8988T (cell line): ENCODE measurements at places on chromosomes 4 and X.

DNA sequence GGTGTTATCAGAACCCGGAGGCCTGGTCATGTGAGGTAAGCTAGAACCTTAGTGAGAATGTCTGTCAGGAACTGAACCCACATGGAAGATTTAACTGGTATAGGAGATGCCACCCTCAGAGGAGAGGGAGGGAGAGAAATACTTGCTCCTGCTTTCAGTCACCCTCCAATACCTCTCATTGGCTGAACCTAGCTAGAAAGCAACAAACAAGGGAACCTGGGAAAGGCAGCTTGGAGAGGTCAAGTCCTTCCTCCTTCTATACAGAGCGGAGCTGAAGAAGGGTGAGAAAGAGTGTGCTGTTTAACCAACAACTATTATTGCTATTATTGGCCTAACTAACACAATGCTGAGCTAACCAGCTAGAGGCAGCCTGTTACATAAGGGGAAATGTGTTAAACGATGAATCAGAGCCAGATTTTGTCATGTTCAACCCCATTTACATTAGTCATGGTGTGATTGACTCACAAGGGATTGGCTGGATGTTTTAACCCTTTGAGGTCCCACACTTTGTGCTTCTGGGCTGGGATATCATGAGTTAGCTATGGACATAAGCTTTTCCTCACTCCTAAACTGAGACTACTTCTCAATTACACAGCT lies 96.5 kb upstream of the ESX1 start:
- DNase-seq: no peak

- no peak for DNase-seq
Measured at GRCh38 chr4:119715490-119716445, 87.2 kb upstream of the PDE5A start.

- DNase-seq: no peak
Measured at GRCh38 chrX:132146456-132146855, 18.6 kb upstream of the FRMD7 start.

DNA sequence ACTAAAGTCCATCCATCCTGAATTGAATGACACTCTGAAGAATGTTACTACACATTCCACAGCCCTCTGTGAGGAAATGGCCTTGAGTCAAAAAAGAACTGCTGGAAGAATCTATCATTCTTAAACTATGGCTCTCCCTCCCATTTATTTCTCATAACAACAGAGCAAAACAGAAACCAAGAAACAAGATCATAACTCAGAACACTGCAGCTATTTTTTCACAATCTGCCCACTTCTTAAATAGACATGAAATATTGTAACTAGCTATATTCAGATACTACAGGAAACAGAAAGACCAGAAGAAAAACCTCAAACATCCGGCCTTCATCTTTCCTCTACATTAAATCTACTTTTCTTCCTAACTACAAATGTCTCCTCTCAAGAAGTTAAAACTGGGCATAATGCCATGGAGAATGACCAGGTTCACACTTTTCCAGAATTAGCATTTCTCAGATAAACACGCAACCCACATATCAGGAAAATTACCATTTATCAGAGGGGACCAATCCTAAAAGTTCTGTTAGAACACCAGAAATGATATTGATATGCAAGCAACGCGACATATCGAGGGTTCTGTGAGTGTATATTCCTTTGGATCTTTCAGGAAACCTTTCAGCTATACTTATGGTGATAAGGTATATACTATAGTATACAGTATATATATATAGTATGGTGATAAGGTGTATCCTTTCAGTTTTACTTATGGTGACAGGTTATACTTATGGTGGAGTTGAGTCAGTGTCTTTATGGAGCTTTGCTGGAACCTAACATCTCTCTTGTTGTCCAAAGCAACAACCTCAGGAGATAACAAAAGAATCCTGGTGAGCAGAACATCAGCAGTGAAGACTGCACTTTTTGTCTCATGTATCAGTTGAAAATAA lies 60.4 kb upstream of the IRF2 start:
- no peak for DNase-seq

GRCh38 chr4:26762650-26763049 lies 98.0 kb upstream of the STIM2 start:
- DNase-seq: no peak

DNA sequence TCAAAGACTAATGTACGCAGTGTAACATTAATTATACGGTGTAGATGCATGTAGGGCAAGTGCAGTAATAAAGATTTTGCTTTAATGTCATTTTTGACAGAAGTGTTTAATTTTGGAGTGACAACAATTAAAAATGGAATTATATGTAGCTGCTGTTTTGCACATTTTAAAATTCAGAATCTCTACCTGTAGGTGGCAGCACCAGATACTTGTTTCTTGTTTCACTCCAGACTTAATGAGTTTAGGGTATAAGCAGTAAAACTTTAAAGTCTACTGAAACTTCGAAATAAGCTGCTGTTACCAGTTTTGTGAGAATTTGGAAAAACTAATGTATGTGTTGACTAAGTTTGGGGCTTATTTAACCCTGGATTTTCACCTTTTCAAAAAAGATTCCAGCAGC lies 144.9 kb downstream of the POLA1 start:
- DNase-seq: no peak

- DNase-seq: no peak
Measured at GRCh38 chr4:156248917-156249316, 295.3 kb upstream of the CTSO start.

DNA sequence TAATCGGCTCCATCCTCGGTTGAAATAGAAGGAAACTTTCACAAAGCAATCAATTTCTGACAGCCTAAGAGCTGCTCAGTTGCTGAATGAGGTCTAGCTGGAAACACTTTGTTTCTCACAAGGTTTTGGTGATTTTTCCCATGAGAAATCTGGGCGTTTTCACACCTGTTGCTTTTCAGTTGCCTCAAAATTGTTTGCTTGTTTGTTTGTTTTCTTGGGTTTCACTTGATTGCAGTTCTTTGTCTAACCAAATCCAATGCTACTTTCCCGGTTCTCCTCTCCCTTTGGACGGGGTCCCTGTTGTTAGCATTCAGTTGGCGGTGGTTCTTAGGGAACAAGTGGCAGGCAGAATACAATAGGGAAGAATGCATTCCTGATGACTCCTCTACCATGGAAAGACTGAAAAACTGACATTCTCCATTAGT lies 135.5 kb downstream of the PALLD start:
- DNase-seq: no peak

DNA sequence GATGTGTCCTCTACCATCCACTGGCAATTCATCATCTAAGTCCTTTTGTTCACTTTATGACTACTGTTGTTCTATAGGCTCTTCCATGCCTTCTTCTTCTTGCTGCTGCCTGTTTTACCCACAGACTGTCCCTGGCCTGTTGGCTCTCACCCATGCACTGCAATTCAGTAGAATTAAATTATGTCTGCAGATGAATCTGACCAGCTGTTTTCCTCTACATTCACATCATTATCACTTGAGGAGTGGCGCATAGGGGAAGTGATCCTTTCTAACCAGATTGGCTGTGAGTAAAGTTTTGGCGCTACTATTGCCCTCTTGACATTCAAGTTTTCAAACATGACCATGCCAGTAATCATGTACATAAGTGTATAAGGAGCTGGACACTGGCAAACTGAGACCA lies 91.7 kb downstream of the FRMPD4 start:
- no peak for DNase-seq

DNA sequence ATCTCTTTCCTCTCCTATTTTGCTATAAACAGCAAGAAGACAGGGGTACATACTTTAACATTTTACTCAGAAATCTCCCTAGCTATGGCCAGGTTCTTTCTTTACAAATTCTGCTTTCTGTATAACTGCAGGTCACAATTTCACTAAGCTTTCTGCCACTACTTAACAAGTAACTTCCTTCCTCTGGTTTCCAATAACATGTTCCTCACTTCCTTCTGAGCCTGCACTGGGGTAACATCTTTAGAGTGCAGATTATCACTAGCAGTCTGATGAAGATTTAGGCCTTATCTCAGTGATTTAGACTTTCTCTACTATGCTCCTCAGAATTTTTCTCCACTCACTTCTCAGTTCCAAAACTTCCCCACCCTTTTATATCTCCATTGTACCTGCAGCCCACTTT lies 1930.5 kb upstream of the AGA start:
- DNase-seq: no peak

GRCh38 chr4:138927072-138927471 lies 88.5 kb upstream of the NOCT start:
- DNase-seq: no peak

- no peak for DNase-seq
Measured at GRCh38 chr4:7309636-7310390, 117.5 kb downstream of the SORCS2 start.

DNA sequence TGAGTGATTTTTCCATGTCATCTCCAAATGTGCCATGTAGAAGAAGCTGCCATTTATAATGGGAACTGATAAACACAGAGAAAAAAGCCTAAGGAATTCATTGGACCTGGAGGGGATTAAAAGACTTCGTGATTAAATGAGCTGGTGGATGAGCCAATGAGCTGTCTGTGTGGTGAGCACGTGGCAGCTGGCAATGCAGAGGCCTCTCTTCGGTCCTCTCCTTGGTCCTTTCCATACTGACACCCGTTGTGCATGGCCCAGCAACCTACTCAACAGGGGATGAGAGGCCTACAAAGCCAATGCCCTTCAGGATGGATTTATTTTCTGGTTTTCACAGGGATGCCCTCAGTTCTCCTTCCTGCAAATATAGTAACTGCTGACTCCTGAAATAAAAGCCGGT lies 87.7 kb upstream of the STS start:
- DNase-seq: no peak

GRCh38 chr4:118180776-118181175 lies 146.5 kb downstream of the NDST3 start:
- DNase-seq: no peak

DNA sequence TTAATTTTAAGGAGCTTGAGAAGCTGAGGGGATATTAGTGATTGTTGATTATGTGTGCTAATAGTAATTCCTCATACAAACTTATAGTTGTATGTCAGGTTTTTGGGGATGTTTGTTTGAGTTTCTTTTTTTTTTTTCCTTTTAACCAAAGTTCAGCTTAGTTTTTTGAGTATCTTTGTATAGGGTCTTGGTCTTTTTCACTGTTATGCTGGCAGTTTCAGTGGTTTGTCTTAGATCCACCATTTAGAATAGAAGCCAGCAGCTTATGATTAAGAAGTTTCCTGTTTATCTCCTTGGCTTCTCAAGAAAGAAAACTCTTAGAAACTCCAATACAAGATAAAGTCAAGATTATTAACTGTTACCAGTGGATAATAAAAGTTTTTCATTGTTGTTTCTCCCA lies 16.1 kb downstream of the CPEB2 start:
- no peak for DNase-seq

DNA sequence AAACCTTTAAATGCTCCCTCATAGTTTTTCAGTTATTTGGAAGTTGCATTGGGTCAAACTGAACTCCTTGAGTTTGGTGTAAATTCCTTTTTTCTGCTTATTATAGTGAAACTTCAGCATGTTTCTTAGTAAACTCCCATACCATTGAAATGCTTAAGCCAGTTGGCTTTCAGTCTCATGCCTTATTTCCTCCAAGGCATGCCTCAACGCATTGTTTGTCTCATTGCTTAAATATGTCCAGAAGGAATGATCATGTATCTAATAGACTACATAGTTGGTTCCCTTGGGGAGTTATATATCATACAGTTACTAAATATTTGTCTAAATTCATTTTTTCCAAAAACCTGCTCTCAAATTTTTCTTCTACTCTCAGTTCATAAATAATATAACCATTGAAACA lies 114.0 kb downstream of the STOX2 start:
- DNase-seq: no peak

GRCh38 chrX:55619547-55619946 lies 3.7 kb upstream of the FOXR2 start:
- no peak for DNase-seq

DNA sequence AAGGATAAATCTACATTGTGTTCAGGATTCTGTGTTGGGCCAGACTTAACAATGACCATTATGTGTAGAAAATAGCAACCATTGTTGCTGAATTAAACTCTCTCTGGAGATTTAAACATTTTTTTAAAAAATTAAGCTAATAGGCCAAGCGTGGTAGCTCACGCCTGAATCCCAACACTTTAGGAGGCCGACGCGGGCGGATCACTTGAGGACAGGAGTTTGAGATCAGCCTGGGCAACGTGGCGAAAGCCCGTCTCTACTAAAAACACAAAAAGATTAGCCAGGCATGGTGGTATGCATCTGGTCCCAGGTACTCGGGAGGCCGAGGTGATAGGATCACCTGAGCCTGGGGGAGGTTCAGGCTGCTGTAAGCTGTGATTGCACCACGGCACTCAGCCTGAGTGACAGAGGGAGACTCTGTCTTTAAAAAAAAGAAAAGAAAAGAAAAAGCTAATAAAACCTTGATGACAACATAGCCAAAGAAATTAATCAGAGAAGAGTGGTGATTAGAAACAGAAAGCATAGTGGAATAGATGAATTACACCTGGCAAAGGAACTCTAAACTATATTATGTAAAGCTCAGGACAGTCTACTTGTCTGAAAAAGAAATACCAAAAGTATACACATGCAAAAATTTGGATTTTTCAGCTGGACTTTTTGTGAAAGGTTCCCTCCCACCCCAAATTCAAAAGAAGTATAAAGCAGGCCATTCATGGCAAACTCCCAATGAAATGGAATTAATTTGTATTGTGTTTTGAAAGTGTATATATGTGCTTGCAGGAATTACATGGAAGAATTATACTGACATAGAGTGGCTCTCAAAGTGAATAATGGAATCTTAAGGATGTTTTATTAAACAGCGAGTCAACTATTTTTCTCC lies 21.9 kb downstream of the PLS3 start:
- DNase-seq: no peak

DNA sequence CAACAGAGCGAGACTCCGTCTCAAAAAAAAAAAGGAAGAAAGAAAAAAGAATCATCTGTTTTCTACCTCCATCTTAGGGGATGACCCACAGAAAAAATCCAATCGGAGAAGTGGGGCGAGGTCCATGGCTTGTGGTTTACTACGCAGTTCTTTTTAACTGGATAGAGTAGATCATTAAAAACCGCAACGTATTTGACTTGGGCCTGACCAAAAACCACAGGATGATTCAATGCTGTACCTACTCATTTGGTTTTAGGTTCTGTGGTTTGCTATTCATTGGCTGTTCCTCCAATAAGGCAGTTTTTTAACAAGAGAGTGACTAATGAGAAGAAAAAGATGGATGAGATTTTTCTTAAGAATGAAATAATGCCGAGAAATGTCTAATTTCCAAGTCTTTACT lies 83.7 kb downstream of the FREM3 start:
- DNase-seq: no peak

- DNase-seq: no peak
Measured at GRCh38 chr4:124044867-124045266, 648.3 kb downstream of the SPRY1 start.

DNA sequence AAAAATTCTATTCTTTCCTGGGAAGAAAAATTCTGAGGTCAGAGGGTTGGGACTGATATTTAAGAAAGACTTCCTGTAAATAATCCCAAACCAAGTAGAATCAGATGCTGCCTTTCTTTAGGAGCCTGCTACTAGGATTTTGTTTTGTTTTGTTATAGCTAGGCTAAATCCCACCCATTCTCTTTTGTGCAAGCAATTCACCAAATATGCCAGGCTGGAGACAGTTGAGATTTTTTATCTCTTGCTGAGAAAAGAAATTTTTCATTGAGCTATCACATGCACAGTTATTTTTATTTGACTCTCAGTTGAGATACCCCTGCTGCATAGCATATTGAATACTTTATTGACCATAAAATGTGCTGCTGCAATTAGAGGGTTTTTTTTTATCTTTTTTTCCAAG lies 196.0 kb downstream of the KCNIP4 start:
- no peak for DNase-seq

GRCh38 chrX:125293850-125294780 lies 25.6 kb upstream of the TEX13C start:
- no peak for DNase-seq
